ENCODE measurements at places on chromosomes 13 and 19.

GRCh38 chr19:33798681-33799111 lies 2.0 kb downstream of the KCTD15 start:
- DNase-seq, result no peak

- no peak for DNase-seq
Measured at GRCh38 chr13:46803586-46803985, 6.6 kb upstream of the ESD start.

- no peak for DNase-seq
Measured at GRCh38 chr19:932648-933552, 7.1 kb downstream of the ARID3A start.

GRCh38 chr19:14536926-14537692 lies 7.7 kb downstream of the TECR start:
- DNase-seq, result no peak

GRCh38 chr19:40718774-40719391 lies 2.0 kb downstream of the ITPKC start:
- DNase-seq, result no peak

DNA sequence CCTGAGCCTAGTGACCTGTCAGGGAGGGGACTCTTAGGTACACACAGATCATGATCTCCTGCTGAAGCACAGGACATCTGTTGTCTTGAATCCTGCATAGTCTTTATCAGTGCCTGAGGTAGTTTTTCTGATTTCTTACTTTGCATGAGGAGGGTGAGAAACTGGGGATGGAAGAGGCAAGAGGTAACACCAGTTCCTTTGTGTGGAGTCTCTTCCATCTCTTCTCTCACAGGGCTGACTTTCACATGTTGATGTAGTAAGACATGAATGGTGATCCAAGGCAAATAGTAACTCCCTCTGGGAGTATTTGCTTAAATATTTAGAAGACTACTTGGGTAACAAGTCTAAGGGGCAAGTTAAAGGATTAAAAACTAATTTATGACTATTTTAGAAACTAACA lies 9.5 kb downstream of the NBEA start:
- no peak for DNase-seq

DNA sequence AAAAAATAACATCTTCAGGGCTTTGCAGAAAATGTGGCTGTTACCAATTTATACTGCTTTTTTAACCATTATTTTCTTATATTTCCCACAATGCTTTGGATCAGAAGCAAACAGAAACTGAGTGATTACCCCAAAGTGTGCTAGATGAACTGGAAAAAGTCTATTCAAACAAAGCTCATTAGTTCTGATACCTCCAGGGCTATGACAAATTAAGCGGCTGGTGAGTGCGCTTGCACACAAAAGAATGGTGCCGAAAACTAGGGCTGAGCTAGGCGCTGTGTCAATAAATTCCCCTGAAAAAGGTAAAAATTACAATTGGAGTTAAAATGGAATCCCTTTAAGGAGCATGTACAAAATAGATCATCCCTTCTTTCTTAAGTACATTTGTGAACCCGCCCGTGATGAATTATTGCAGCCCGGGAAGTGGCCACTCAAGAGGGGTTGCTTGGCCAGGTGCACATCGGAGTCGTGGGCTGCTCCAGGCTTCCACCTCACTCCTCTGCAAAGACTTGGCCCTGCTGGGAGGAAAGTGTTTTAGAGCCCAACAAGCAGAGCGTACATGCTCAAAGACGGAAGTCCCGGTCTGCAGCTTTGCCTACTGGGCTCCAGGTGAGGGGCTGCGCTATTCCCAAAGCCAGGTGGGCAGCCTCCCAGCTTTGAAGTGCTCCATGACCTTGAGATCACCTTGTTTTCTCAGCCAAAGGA lies 164.0 kb upstream of the ZNF507 start:
- DNase-seq, result no peak

- no peak for DNase-seq
Measured at GRCh38 chr13:20442375-20442774, 83.3 kb downstream of the CRYL1 start.

GRCh38 chr13:66950666-66951065 lies 279.5 kb downstream of the PCDH9 start:
- no peak for DNase-seq

- DNase-seq, result no peak
Measured at GRCh38 chr13:46361276-46361934, 25.6 kb downstream of the RUBCNL start.

- DNase-seq, result no peak
Measured at GRCh38 chr19:19372656-19373416, 32.6 kb upstream of the GATAD2A start.

- DNase-seq, result no peak
Measured at GRCh38 chr13:90091611-90092010, 1255.9 kb upstream of the MIR17HG start.

DNA sequence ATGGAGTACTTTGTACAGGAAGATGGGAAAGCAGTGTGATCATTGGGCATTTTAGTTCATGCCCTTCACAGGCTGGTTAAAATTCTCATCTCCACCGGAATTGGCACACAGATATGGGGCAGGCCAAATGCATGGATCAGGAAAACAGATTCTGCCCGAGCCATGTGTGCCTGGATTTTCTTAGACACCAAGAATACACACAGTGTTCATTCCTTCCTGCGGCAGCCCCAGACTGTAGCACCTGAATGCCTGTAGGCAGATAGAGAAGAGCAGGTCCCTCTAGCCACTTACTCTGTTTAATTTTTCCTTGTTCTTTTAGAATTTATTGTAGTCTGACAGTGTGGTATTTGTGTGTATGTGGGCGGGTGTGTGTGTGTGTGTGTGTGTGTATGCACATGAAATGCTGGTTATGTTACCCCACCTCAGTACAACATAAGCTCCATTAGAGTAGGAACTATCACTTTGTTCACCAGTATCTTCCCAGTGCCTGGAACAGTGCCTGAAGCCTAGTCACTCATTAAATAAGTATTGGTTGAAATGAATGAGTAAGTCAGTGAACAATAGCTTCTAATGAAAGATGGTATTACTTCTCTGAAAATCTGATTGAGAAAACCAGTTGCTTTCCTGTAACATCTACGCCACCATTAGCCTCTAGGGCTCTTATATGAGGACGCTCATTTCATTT lies 41.7 kb downstream of the FRY start:
- no peak for DNase-seq

DNA sequence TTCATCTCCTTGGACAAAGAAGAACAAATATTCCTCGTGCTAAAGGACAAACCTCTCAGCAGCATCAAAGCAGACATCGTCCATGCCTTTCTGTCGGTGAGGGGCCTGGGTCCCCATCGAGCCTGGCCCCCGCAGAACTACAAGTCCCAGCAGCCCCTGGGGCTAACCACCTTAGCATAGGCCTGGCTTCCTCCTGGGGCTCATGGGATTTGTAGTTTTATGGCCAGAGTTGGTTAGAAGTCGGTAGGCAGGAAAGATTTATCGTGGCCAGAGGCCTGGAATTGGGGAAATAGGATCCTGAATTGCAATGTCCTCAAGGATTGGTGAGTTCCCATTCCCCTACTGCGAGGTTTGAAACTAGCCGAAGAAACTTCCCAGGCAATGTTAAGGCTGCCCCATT lies 19.6 kb downstream of the TMEM150B start:
- peak; percentile 32 for DNase-seq

DNA sequence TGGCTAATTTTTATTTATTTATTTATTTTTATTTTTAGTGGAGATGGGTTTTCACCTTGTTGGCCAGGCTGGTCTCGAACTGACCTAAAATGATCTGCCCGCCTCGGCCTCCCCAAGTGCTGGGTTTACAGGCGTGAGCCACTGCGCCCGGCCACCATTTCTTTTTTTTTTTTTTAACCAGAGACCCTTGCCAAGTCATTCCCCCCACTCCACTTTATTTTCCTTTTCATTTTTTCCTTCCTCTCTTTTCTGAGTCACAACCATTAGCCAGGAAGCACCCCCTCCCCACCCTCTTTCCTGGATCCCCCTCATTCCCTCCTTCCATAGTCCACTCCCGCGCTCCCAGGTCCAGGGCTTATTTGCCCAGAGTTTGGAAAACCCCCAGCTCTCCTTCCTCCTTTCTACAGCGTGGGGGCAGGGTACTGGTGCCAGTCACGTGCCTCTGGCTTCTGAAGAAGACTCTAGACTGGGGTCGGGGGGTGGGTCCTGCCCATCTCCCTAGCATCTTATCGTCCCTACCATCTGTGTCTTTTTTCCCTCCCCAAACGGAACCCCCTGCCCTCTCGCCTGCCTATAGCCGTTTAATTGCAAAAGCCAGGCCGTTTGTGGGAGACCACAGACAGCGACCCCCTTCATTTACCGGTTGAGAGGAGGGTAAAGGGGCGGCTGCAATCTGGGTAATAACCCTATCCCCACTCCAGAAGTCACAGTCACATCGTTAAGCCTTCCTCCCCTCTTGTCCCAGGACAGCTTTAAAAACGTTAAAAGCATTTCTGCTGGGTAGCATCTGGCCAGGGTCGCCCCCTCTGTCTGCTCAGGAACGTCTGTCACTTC lies 1.1 kb upstream of the CALR start:
- DNase-seq, result no peak

GRCh38 chr19:2027361-2027760 lies 11.8 kb upstream of the BTBD2 start:
- DNase-seq, result no peak

DNA sequence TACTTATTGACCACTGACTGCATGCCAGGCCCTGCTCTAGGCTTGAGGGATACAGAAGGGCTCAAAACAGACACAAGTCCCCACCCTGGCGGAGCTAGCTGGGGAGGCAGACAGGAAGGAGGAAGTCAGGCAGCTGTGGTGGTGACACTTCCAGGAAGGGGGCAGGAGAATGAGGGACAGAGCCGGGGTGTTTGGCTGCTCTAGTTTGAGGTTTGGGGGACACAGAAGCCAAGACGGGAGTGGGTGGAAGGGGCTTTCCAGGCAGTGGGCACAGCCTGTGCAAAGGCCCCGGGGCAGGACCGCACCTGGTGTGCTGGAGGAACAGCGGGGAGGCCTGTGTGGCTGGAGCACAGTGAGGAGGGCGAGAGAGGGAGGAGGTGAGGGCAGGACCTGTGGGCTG lies 4.0 kb downstream of the MRPL54 start:
- no peak for DNase-seq

GRCh38 chr13:90763476-90764150 lies 583.9 kb upstream of the MIR17HG start:
- no peak for DNase-seq

- DNase-seq, result no peak
Measured at GRCh38 chr19:28603453-28603852, 609.5 kb downstream of the UQCRFS1 start.

- DNase-seq, result no peak
Measured at GRCh38 chr13:76036176-76036575, 400.0 kb downstream of the LMO7 start.

GRCh38 chr19:3456925-3457527 lies 23.3 kb downstream of the SMIM24 start:
- no peak for DNase-seq

GRCh38 chr13:100409132-100409531 lies 179.5 kb downstream of the GGACT start:
- DNase-seq, result no peak

GRCh38 chr19:41933693-41934426 lies 5.6 kb upstream of the ERFL start:
- no peak for DNase-seq

DNA sequence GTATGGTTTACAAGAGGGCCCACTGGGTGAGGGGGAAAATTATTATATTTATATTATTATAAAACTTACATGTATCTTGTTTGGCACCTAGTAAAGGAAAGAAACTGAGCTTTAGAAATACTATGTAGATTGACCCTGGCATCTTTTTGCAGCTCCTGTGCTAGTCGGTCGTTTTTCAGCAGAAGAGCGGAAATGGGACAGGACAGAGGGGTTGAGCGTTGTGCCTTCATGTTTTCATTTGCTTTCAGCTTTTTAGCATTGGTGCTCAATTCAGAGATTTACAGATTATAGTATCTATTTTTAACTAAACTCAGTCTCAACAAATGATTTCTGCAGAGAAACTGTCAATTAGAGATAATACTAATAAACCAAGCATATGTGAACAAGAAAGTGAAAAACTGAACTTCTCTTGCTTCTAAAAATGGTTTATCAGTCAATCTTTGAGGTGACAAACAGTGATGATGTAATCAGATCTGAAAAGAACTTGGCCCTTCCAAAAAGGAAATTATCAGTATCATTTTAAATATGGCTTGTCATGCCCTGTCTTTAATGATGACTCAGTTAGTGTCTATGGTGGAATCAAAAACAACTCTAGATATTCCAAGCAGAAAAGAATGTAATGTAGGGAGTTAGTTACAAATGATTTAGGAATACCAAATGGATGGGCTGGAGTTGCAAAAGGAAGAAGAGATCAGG lies 56.9 kb upstream of the KCTD4 start:
- DNase-seq, result no peak

GRCh38 chr13:76266561-76266960 lies 619.6 kb downstream of the KCTD12 start:
- DNase-seq, result no peak

DNA sequence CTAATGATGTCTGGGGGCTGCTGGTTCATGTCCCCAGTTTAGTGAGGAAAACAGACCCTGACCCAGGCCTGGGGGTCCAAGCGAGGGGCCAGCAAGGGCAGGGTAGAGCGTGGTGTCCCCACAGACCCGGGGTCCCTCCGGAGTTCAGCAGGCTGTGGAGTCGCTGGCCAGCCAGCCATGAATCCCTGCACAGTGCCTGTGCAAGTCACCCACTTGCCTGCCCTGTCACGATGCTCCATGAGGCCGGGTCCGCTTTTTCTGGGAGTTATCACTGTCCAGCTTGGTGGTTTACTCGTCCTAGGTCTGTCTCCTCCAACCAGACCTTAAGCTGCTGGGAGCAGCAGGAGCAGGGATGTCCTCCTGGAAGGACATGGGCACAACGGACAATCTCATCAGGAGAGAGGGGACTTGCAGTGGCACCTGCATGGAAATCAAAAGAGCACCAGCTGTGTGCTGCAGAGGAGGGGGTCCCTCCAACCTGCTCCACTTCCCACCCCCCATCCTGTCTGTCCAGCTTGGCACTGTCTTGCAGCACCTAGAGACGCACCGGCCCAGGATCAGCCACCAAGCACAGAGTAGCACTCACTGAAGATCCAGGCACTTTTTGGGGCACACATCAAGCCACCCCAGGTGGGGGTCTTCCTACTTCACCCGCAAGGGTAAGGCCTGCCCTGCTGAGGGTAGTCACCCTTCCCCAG lies 121.8 kb downstream of the URI1 start:
- no peak for DNase-seq

DNA sequence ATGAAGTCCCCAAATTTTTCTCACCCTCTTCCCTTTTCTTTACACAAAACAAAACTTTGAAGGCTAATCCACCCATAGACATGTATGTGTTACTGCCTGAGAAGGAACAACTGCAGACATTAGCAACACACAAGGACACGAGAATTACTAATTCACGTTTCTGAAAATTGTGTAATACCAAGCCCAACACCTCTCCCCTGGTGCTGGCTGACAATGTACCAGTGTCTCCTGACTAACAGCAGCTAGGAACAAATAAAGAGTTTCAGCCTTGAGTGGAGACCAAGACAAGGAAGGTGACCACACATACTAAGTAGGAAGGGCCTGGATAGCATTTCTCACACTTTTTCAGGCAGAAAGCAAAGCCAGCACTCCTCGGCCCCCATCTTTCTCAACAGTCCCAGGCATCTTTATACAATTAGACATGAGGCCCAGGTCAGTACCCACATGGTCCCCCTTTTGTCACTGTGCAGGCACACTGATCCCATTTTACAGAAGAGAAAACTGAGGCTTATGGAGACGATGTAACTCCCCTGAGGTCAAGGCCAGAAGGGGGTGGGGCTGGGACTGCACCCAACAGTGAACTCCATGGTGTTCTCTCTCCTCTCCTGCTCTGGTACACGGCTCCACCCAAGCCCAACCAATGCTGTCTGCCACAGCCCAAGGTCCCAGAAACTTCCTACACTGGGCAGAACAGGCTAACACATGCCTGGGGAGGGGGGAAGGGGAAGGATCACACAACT lies 8.7 kb downstream of the BRD4 start:
- no peak for DNase-seq
